ENCODE measurements at places on chromosomes 2 and 18. TPM values are rescaled to one million over a fixed set of nuclear protein-coding genes. Genes with fewer than 3 reads are reported as not detected.

The GPR45 gene
- polyA plus RNA-seq, result 0.22 TPM

The CYP1B1 gene
- polyA plus RNA-seq, result 80.0 TPM

DNA sequence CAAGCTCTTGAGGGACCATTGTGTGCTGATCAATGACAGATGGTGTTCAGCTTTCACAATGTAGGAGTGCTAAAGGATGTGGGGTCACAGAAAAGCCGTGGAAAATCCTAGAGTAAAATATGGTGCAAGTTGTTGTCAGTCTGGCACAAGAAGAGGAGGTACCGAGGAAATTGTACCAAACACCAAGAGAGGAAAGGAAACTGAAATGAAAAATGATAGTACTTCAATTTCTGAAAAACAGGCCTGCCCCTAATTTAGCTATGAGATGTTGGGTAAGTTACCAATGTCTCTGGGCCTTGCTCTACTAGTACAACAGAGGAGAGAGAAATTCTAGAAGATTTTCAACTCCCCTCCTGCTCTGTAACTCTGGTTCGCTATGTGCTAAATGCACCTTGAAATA is 78.8 kb upstream of the PELI1 start:
- no peak for DNase-seq

- DNase-seq, result no peak
Measured at GRCh38 chr2:219252900-219253752, at the start of gene TUBA4B. Gene TUBA4B, plus strand, starts transcription at chr2:219253243. Its CDS starts 165 bp downstream, at chr2:219253408.

- peak; percentile 61 for DNase-seq
Measured at GRCh38 chr2:64263315-64263714, 119.1 kb upstream of the PELI1 start.

DNA sequence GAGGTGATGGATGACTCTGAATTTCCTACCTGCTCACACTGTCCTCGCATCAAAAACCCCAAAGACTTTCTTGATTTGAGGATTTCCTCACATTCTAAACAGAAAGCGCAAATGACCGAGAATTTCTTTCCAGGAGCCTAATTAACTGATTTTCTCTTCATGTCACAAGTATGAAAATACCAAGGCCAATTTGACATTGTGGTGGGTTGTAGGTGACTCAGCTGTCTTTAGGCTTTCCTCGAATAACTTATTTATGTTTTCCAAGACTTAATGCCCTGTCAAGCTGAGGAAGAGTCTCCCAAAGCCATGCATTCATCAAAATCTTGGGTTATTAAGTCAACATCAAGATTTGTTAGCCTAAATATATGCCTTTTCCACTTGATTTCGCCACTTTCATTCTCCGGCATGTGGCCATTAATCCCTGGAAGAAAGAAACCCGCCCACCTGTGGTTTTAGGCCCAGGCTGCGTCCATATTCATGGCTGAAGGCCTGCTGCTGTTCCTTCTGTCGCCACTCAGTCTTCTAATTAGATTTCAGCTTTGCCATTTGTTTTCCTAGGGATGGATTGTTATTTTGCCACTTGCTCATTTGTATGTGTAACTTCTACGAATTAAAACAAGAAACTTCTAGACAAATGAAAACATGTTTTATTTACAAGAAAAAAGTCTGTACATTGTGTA is 84.9 kb downstream of the ST6GAL2 start:
- no peak for DNase-seq

DNA sequence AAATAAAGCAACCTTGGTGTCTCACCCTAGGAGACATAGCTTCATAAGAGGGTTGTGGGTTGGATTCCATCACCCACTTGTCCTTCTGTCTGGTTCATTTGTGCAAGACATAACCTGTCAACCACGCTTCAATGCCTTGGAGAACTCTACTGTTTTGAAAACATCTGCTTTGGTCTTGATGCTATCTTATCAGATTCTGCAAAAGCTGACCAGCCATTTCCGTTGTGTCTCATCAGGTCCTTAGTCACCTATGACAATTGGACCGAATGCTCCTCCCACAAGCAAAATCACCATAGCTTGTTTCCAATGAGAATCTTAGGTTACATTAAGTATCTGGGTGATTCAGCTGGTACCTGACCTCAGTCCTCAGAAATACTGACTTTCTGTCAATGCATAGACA is 35.4 kb downstream of the STAT4 start:
- DNase-seq, result no peak

- DNase-seq, result no peak
Measured at GRCh38 chr18:50622865-50623393, 63.0 kb downstream of the MAPK4 start.

DNA sequence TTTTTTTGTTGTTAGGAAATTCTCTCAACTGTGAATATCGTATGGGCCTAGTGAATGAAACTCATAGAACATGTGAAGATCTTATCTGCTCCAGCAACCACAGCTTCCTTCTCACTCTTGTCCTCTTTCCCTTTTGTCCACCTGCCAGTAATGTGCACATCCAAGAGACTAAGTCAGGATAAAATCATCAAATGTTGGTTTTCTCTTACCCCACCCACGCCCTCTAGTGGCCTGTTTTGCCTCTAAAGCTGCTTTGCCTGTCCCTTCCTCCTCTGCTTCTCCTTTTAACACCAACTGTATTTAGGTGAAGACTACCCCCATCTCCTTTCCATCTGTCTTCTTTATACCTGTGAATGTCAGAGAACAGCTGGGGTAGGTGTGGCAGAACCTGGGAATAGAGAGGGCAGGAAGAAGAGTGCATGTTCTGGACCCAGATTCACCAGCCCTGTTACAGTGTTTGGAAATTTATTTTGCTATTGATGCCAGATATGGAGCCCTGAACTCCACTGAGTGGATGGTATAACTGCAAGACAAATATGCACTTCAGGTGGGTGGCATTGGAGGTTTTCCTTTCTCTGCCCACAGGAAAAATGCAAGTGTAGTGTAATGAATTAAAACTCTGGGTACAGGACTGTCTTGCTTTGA is 8.4 kb upstream of the MGAT5 start:
- peak; percentile 51 for DNase-seq
